ENCODE measurements at places on chromosomes 7 and 10. TPM values are rescaled to one million over a fixed set of nuclear protein-coding genes. Genes with fewer than 3 reads are reported as not detected.

The LRRC4 gene
- 0.51 TPM for total RNA-seq

The FLNC gene
- 67.5 TPM for total RNA-seq

The ADRA2A gene
- not detected for total RNA-seq

The TLX1 gene
- total RNA-seq, result not detected

The SLC18A2 gene
- total RNA-seq, result not detected

The SPDYE16 gene
- total RNA-seq, result under 0.01 TPM

The ZNF107 gene
- 6.4 TPM for total RNA-seq

The GRID1 gene
- not detected for total RNA-seq

The KCP gene
- 0.06 TPM for total RNA-seq

The UPF2 gene
- 14.2 TPM for total RNA-seq

The SFTPA1 gene
- total RNA-seq, result not detected

The CLDN3 gene
- 0.11 TPM for total RNA-seq

The CALHM2 gene
- 3.8 TPM for total RNA-seq

The ADCY1 gene
- 0.80 TPM for total RNA-seq

The CYP3A7 gene
- total RNA-seq, result not detected

The NPFFR1 gene
- total RNA-seq, result not detected

Measured in Daoy (cell line).